Thoracic aorta (tissue), 2 donors: ENCODE measurements at places on chromosomes 2 and 18. TPM values are rescaled to one million over a fixed set of nuclear protein-coding genes. Genes with fewer than 3 reads are reported as not detected.
A peak's percentile ranks its signal among the peaks of the same experiment; 100 is the strongest.

- DNase-seq = no peak
Measured at GRCh38 chr2:168717790-168718502, 84.5 kb upstream of the NOSTRIN start.

GRCh38 chr2:112138159-112139032 lies at the start of gene FBLN7:
Gene FBLN7 (plus strand): TSS chr2:112138385. CDS start chr2:112138656, 271 bp downstream.
- no peak for DNase-seq

GRCh38 chr2:97983698-97984097 lies 12.1 kb downstream of the TMEM131 start:
- DNase-seq = no peak

- DNase-seq = no peak
Measured at GRCh38 chr2:88845772-88846661, 154.5 kb downstream of the RPIA start.

GRCh38 chr2:229350883-229351282 lies 79.8 kb upstream of the PID1 start:
- DNase-seq = no peak

DNA sequence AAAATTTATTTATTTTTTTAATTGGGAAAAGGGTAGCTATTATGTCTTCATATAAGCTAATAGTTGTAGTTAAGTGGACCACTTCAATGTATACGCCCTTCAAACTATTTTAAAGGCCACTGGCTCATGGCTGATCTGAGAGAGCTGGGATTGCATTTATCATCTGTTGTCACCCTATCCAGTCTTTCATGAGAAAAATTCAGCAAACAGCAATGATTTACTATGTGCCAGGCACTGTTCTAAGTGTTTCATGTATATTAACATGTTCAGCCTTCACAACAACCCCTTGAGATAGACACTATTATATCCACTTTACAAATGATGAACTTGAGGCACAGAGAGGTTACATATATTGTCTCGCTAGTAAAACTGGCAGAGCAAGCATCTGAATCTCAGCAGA lies 66.1 kb upstream of the ZNF397 start:
- DNase-seq = no peak

DNA sequence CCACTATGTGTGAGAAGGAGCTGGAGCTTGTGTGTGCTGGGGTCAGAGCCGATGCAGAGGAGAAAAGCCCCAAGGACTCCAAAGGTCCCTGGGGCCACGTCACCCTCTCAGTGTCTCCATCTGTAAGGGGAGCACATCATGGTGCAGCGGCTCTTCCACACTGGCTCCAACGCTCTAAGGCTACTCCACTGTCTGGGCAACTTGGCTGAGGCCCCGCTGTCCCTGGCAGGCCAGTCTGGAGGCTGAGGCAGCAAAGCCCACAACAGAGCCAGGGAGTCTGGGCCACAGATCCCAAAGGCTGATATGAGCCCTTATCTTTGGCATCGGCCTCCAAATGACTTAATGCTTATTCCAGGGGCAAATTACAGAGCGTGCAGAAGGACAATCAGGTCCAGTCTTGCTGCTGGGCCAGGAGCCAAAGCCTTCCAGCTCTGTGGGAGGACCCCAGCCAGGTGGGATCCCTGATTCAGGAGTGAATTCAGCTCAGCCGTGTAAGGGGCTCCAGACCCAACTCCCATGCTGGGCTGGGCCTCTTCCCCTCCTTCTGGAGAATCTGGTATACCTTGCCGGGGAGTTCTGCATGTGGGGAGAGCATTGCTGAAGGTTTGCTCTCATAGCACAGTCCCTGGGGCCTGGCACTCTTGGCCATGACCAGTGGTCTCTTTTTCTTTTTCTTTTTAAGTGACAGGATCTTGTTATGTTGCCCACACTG lies 1.8 kb upstream of the DUSP2 start:
- DNase-seq = peak; percentile 1

DNA sequence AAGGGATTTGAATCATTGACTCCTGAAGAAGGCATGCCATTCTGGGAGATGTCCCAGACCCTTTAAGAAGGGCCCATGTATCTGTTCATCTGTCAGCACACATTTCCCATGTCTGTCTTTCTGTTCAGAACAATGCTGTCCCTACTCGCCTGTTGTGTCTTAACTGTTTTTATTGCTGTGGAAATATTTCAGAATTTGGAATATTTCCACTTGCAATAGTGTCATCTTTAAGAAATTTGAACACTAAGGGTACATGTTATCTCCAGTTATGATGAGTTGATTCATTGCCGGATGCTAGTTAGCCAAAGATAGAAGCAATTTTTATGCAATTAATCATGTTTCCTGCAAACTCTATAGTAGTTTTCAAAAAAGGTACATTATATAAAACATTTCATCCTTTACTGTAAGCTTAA lies 36.9 kb upstream of the NT5C1B start:
- no peak for DNase-seq

DNA sequence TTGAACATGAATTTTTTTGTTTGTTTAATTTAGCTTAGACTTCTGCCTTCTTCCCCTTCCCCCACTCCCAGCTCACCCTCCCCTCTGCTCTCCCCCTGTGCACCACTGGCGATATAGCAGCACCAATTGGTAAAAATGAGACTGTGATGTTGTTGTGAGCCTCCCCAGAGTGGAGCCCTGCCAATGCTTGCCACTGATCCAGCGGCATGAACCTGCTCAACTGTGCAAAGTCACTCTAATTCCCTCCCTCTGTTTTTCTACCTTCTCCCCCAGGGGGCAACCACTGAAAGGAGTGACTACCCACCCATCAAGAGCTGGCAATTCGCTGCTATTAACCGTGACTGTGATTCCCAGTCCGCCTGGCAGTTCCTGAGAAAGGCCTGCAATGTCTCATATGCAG lies 30.2 kb downstream of the KLHL14 start:
- no peak for DNase-seq

GRCh38 chr2:192155511-192156118 lies 39.1 kb downstream of the TMEFF2 start:
- DNase-seq = no peak

- no peak for DNase-seq
Measured at GRCh38 chr2:76985387-76986136, 536.6 kb downstream of the LRRTM4 start.

DNA sequence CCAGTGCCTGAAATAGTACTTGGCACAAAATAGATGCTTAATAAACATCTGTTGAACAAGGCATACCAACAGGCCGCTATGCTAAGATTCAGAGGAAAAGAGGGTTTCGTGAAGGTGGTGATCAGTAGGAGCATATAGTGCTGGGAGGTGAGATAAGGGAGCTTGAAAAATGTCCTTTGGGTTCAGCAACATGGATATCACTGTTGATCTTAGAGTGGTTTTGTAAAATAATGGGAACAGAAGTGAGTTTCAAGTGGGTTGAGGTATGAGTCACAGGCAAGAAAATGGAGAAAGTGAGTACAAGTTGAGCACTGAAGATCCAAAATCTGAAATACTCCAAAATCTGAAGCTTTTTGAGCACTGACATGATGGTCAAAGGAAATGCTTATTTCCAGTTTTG lies 4.4 kb downstream of the CENPO start:
- DNase-seq = no peak

DNA sequence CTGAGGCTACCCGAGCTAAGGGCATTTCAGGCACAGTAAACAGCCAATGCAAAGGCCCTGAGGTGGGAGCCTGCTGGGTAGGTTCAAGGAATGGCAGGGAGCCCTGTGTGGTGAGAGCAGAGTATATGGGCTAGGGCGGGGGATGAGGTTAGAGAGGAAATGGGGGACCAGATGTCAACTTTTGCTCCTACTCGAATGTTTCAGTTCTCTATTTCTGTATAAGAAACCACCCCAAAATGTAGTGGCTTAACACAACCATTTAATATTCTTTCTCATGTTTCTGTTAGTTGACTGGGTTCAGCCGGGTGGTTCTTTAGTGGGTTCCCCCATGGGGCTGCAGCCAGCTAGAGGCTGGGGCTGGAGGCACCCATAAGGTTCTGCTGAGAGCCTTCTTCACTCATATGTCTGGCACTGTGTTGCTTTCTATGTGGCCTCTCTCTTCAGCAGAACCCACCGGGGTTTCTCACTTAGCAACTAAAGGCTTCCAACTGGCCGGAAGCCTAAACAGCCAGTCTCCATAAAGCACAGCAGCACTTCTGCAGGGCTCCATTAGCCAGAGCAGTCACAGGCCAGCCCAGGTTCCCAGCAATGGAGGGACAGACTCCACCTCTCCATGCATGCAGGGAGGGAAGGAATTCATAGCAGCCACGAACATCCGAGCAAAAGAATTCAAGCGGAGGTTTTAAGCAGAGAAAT lies 5.6 kb upstream of the ATOH8 start:
- no peak for DNase-seq

Gene DSG1
- total RNA-seq = 1.1 TPM

Gene PDCL3
- total RNA-seq = 7.5 TPM

Gene AQP12A
- total RNA-seq = not detected

Gene HMSD
- total RNA-seq = not detected
